ENCODE measurements at places on chromosomes 7 and 10.

GRCh38 chr7:40299097-40299496 is 164.3 kb downstream of the SUGCT start:
- no peak for DNase-seq

DNA sequence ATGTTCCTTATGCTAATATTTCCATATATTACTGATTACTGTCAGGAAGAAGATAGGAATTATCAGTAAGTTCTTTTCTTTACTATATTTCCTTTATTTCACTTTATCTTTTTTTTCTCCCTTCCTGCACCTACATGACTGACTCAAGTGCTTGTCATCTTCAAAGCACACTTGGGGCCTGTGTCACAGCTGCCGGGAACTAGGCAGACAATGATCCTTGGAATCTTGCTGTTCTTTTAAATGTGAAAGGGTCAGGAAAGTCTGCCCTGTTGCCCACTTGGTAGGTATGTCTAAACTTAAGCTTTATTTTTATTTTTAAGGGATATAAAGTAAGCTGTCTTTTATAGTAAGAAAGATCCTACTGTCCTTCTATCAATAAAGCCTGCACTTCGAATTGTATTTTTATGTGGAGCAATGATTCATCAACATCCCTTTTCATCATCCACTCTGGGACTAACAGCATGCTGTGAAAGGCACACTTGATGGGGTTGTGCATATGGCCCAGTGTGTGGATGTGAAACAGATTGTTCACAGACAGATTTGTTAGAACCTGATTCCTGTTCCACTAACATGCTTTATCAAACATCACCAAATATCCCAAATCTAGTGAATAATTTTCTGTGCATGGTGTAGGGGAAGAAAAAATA is 556.9 kb downstream of the DNAJB9 start:
- no peak for DNase-seq

GRCh38 chr10:121466424-121466823 is 131.8 kb downstream of the FGFR2 start:
- DNase-seq: no peak

DNA sequence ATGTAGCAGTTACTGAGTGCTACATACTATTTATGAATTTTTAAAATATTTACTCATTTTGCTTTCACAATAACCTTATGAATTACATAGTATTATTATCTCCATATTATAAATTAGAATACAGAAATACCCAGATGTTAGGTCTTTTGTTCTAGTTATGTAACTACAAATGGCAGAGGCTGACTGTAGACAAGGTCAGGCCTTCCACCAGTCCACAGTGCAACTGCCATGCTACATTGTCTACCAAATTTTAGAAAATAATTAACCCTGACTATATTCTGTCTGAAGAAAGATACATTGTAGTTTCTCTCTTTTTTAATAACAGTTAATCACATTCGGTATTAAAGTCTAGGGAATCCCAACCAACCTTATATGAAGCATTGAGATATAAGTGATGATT is 280.9 kb downstream of the MALRD1 start:
- no peak for DNase-seq

- DNase-seq: no peak
Observed at GRCh38 chr7:75905785-75906604, 9.0 kb upstream of the POR start.

DNA sequence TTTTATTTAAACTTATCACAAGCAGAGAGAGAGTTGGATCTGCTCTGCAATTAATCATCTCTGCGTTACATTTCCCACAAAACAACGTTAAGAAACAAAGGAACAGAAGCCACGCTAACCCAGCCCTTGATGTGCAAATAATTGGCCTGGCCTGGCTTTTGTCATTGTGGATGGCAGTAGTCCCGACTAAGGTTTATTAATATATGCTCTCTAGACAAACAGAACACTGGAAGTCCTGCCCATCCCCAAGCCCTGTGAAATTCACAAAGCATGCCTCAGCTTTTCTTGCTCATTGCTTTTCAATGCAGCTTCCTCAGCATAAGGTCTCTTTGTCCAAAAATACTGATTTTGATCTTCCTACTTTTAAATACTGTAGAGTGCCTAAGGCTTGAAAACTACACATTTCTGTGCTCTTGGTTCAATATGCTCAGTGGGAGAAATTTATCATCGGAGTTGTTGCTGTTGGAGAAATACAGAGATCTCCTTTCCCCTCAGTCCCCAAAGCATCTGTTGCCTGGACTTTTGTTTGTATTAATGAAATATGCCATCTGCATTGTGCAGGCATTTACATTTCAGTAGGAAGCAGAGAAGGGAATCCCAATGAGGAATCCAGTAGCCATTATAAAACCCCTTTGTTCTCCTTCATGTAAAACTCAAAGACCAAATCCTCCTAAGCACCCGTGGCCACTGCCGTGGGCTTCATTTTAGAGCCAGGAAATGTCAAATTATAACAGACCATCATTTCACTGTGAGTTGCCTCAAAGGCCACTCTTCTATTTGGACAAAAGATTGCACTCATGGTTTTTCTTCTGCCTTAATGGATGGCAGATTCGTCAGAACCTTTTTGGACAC is 61.1 kb downstream of the SORCS1 start:
- DNase-seq: no peak

DNA sequence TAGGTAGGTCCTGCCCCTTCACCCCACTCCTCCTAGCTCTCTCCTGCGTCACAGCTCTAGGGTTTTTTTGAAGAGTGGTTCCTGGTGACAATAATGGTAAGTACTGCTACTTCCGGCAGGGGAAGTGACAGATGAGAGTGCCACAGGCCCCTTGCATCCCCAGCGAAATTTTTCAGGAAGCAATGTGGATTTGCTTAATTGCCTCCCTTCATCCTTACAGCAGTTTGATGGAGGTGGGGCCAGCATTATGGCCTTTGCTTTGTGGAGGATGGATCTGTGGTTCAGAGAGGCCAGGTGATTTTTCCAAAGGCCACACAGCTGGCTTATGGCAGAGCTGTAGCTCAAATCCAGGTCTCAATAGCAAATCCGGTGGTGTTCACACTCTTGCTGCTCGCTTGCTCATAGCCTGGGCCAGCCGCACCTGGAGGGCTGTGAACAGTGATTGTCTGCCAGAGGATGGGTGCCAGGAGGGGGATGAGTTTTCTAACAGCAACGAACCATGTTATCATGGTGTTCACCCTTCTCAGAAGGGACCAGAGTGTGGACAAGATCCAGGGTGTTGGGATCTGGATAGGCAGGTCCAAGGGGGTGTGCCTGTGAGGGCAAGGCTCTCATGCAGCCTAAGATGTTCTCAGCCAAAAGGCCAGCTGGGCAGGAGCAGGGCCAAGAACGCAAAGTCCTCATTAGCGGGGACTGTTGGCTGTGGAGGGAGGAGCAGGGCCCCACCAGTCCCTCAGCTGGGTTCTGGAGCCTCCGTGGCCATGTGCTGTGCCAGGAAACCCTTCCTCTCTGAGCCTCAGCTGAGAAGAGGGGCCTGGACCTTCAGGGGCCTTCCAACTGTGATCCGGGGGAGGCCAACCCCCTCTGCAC is 89.0 kb downstream of the EMX2 start:
- no peak for DNase-seq

DNA sequence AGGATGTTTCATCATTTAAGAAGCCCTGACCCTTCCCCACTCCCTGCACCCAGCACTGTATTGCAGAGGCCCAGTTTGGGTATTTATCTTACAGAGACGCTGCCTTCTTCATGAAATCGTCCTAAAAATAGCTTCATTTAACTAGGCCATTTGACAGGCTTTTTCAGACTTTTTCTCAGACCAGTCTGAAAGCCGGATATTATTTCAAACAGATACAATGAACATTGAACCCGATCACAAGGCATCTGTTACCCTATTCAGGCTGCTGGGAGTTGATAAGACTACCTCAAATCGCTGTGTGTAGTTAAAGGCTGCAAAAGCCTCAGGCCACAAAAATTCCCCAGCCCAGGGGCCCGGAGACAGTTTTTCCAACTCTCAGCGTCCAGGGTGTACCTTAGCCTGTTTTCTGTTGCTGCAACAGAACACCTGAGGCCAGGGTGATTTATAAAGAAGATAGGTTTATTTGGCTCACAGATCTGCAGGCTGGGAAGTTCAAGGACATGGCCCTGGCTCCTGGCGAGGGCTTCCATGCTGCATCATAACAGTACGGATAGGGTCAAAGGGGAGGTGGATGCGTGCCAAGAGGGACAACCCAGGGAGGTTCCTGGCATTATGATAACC is 130.7 kb upstream of the SH2B2 start:
- DNase-seq: no peak

GRCh38 chr10:100009793-100010676 is at the start of gene DNMBP:
DNMBP (minus strand) TSS chr10:100009947; CDS start chr10:99972124, 37,823 bp downstream.
- DNase-seq: peak; percentile 86

- DNase-seq: peak; percentile 14
Observed at GRCh38 chr7:139829025-139829774, at the start of gene TBXAS1. TBXAS1 (plus strand) TSS chr7:139829264; CDS start chr7:139829391, 127 bp downstream.

GRCh38 chr7:114649689-114650088 is 235.1 kb downstream of the FOXP2 start:
- DNase-seq: no peak

- no peak for DNase-seq
Observed at GRCh38 chr10:97852840-97853405, 3.3 kb downstream of the GOLGA7B start.

DNA sequence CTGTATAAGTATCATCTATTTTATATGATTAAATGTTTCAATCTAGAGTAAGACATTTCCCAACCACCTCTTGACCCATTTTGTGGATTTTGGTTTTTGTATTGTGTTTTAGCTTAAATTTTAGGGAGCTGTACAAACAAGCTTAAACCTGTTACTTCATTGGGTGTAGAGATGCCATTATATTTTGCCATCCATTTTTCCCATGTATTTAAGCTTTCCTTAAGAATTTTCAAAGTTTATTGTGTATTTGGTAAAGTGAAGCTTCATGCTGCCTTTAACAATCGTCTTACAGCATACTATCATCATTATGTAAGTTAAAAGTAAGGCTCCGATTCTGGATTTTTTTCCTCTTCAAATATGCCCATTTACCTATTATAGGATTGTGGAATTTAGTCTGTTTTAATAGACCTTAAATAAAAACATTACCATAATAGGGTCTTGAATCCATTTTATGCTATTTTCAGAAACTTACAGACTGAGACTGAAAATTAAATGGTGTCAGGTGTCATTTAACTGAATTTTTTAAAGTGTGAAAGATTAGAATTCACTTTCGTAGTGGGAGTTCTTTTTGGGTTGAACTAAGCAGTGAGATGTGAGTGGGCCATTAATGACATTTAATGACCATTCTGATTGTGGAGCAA is 2.2 kb downstream of the KMT2E start:
- DNase-seq: no peak

DNA sequence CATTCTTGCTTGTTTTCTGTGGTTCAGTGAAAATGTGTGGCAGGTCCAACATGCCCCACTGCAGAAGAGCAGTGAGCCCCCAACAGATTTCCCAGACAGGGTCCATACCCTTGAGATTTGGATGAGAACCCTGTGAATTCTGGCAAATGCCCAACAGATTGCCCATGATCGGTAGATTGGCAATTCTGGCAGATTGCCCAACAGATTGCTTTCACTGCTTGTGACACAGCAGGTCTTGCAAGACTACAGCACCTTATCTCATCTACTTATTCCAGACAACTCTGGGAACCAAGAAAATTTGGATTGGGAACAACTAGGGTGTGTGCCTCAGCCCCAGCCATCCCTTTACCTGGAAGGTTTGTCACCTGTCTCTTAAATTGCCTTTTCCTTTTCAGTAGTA is 143.7 kb upstream of the COL1A2 start:
- no peak for DNase-seq

GRCh38 chr10:52004342-52004949 is 305.1 kb upstream of the CSTF2T start:
- no peak for DNase-seq

DNA sequence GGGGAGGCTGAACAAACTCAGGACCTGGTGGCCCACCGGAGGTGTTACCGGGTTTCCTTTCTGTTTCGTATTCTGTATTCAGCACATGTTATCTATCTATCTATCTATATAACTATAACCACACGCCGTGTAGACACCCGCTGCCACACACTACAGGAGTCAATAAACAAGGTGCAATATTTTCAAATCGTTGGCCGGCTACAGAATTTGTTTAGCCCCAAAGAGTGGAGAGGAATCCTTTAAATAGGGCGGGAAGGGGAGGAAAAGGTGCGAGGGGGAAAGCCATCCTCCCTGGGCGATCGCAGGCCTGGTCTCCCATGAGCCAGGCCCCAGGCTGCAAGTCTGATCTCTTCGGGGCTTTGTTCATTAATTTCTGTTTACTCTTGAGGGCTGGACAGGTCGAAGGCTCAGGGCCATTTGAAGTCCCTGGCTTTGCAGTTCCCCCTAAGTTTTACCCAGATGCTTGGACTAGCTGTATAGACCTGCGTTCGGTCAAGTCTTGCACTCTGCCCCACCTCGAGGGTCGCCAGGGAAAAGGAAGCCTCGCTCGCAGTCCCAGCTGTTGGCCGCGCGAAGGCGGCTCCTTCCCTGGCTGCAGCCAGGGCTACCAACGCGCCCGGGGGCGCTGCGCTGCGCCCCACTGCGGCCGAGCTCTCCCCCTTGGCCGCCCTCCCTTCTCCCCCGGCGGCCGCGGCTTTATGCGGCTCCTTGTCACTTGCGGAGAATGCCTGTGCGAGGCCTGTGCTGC is 3.8 kb downstream of the NKX2-3 start:
- DNase-seq: no peak

DNA sequence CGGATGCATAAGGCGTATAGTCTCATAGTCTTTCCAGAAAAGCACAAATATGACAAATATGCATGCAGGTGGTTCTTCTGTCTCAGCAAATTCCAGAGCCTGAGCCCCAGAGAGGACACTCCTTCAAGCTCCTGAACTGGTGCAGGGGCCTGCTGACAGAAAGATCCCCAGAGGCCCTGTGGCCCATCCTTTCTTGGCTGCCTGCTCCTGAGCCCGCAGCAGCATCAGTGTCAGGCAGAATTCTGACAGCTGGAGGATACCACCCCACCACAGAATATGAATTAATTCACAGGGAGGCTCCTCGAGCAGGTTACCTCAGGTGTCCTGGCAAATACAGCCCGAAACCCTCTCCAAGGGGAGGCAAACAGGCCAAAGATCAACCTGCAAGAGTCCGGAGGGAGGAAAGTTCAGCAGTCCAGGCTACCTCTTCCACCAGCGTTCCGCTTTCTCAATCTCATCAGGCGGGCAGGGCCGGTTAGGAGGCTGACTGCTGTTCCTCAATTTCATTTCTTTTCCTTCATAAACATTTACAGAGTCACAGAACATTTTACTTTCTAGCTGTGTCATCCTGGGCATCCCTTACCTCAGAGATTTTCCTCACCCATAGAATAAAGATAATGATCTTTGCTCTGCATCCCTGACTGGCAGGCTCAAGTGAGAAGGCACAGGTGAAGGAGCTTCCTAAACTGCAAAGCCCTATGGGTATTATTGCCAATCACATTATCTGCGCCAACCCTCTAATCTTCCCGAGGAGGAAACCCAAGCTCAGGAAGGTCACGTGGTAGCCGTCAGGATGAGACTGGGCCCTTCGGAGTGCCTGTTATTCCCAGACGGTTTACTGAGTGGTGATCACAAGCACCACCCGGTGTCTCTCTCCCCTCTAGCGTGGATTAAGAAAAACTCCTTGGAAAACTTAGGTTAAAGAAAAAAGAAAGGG is 1.4 kb downstream of the DNAJB12 start:
- no peak for DNase-seq

- DNase-seq: no peak
Observed at GRCh38 chr7:15602236-15602635, 40.4 kb upstream of the AGMO start.

- DNase-seq: no peak
Observed at GRCh38 chr7:141288626-141289025, 214.8 kb downstream of the TMEM178B start.
